Activated T-helper 1 cell treated with anti-CD3 and anti-CD28 coated beads, Interleukin-12 subunit alpha, Interleukin-12 subunit beta, Interleukin-2, Interleukin-4 antibody, amounts not matched to agents 30 ng/mL and 10 ng/mL and 1 ng/mL, durations not matched to agents 14 hours and 24 hours and 36 hours (primary cell): ENCODE measurements at places on chromosomes 16 and 17.

- no peak for DNase-seq
- H3K36me3 ChIP-seq = no peaks in the 10 kb centered on the region
- no peak overlapping the region for H3K27ac ChIP-seq
- H3K4me3 ChIP-seq = no peak overlapping the region
- no peaks in the 10 kb centered on the region for H3K27me3 ChIP-seq
Measured at GRCh38 chr17:79500745-79501618, 109.9 kb downstream of the RBFOX3 start.

- DNase-seq = no peak
- no peaks in the 10 kb centered on the region for H3K36me3 ChIP-seq
- H3K27ac ChIP-seq = no peak overlapping the region
- H3K27me3 ChIP-seq = no peaks in the 10 kb centered on the region
Measured at GRCh38 chr16:5058476-5058875, 7.3 kb downstream of the C16orf89 start.

DNA sequence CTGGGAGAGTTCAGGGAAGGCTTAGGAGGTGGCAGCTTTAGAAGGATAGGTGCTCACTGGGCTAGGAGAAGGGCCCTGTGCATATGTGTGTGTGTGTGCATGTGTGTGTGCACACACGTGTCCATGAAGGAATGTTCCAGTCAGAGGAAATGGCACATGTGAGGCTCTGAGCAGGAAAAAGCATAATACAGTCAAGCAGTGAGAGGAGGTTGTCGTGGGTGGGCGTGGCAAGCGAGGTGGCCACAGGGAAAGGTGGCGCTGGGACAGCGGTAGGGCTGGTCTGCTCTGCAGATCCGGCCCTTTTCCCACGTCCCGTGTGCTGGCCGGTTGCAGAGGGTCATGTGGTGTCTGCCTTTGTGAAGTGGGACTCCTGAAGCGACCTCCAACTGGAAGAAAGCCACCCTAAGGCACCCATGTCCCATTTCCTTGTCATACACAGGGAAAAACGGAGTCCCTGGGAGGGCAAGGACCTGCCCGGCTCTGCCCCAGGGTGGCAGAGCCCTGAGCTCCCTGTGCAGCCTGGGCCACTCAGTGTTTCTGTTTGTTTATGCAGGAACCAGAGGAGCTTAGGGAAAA is 40.1 kb downstream of the NT5M start:
- no peaks in the 10 kb centered on the region for H3K4me1 ChIP-seq
- no peak for DNase-seq
- H3K27ac ChIP-seq = no peak overlapping the region
- peaks cover 4% of the 10 kb centered on the region for H3K27me3 ChIP-seq

- no peak overlapping the region for H3K27ac ChIP-seq
- H3K4me1 ChIP-seq = peaks cover 8% of the 10 kb centered on the region
- no peak for DNase-seq
- H3K27me3 ChIP-seq = peaks cover 18% of the 10 kb centered on the region
- no peak overlapping the region for H3K4me3 ChIP-seq
Measured at GRCh38 chr17:77865112-77865611, 93.3 kb upstream of the TNRC6C start.

GRCh38 chr17:21095735-21096134 is 31.0 kb upstream of the DHRS7B start:
- no peak for DNase-seq
- no peaks in the 10 kb centered on the region for H3K27me3 ChIP-seq
- H3K27ac ChIP-seq = no peak overlapping the region

DNA sequence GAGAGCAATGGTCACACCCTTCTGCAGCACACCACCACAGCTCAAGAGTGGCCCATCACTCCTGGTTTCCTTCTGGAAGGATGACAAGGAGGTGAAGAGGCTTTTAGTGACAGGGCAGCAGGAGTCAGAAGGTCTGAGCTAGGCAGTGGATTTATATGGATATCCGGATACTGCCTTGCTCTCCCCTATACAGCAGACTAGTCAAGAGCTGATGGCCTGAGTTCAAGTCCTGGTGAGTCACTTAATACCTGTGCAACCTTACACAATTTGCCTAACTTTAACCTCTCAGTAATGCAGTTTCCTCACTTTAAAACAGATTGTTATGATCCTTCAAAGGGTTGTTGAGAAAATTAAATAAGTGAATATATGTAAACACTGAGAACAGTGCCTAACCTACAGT is 22.9 kb downstream of the MYO18A start:
- H3K4me1 ChIP-seq = peaks cover 54% of the 10 kb centered on the region
- H3K36me3 ChIP-seq = no peaks in the 10 kb centered on the region
- no peak overlapping the region for H3K4me3 ChIP-seq
- DNase-seq = no peak
- no peaks in the 10 kb centered on the region for H3K27me3 ChIP-seq
